Colonic mucosa (tissue), 4 donors: ENCODE measurements at places on chromosomes 16 and 17. TPM values are rescaled to one million over a fixed set of nuclear protein-coding genes. Genes with fewer than 3 reads are reported as not detected.

CCL16 gene
- total RNA-seq: not detected

- H3K27ac ChIP-seq: peak within 1 kb of the TSS; percentile 99
- H3K27me3 ChIP-seq: no peaks in the 10 kb centered on the region
- DNase-seq: peak; percentile 95
- H3K4me3 ChIP-seq: peak within 1 kb of the TSS; percentile 94
- no peaks in the 10 kb centered on the region for H3K36me3 ChIP-seq
Observed at GRCh38 chr16:75647492-75648264, at the start of the genes KARS1 and TERF2IP. KARS1 (minus strand) TSS chr16:75647665; CDS start chr16:75647639, 26 bp downstream. TERF2IP (plus strand) TSS chr16:75647773; CDS start chr16:75647883, 110 bp downstream.

DNA sequence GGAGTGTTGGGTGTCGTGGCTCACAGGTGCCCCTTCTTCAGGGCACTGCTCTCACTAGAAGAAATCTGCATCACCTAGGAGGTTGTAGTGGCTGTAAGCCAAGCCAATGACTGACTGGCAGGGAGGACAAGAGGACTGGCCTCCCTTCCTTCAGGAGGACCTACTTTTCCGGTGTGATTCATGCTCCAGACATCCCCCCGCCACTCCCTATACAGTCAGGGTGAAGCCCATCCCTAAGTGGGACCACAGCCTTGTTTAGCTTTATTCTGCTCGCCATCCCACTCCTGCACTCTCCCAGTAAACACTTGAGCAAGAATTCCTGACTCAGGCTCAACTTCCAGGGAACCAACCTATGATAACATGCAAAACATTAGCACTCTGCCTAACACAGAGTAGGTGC is 67.0 kb downstream of the PLCG2 start:
- DNase-seq: no peak
- H3K4me1 ChIP-seq: no peaks in the 10 kb centered on the region
- H3K36me3 ChIP-seq: no peaks in the 10 kb centered on the region

DNA sequence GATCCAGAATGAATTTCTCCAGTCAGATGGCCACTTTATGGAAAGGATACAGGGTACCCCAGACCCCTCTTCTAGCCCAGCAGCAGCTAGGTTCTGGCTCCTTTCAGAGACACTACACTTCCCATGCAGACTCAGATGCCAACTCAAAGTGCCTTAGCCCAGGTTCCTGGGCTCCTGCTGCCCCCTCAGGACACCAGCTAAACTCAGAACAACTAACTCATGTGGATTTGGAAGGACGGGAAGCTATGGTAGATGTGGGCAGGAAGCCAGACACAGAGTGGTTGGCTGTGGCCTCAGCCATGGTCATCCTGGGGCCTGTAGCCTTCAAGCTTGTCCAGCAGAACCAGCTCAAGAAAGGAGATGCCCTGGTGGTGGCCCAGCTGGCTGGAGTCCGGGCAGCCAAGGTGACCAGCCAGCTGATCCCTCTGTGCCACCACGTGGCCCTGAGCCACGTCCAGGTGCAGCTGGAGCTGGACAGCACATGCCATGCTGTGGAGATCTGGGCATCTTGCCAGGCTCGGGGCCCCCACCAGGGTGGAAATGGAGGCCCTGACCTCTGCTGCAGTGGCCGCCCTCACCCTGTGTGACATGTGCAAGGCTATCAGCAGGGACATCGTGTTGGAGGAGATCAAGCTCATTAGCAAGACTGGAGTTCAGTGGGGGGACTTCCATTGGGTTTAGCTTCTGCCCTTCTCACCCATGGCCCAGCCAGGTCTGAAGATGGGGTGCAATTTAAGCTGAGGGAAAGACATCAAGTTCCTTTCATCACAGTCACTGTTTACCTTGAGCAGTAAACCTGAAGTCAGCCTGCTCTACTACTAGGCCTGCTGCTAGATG is 111.8 kb downstream of the N4BP1 start:
- H3K4me3 ChIP-seq: no peak overlapping the region
- H3K36me3 ChIP-seq: no peaks in the 10 kb centered on the region
- no peaks in the 10 kb centered on the region for H3K27me3 ChIP-seq
- no peaks in the 10 kb centered on the region for H3K4me1 ChIP-seq
- DNase-seq: peak; percentile 16
- H3K27ac ChIP-seq: no peak overlapping the region

GFER gene
- 79.5 TPM for total RNA-seq

TBC1D3E gene
- not detected for total RNA-seq

DNA sequence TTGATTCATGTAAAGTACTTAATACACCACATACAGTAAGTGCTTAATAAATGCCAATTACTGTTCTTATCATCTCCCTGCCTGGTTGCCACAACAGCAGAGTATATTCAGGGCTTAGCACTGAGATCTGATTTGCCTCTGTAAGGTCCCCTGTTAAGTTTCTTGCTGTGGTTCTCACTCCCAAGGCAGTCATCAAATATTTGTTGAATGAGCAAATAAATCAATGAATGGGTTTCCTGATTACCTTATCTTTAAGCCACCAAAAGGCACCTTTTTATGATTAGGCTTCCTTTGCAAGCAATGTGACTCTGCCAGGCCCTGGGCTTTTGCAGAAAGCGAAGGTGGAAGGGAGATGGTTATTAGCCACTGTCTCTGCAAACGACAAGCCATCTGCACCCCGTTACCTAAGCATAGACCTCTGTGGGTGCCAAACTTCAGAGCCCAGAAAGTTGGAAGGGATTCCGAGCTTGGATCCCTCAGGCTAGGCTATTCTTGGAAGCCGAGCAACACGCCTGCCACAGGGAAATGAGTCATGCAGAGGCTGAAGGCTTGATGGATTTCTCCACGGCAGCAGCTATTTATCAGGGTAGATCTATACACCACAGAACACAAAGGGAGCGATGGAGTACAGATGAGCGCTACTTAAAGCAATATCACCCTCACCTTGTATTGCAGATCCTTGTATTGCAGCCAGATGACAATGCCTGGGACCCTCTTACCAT is 102.0 kb downstream of the GRIN2A start:
- no peaks in the 10 kb centered on the region for H3K27me3 ChIP-seq
- H3K4me3 ChIP-seq: no peak overlapping the region
- H3K36me3 ChIP-seq: no peaks in the 10 kb centered on the region
- H3K4me1 ChIP-seq: no peaks in the 10 kb centered on the region
- no peak for DNase-seq
- no peak overlapping the region for H3K27ac ChIP-seq

ZP2 gene
- total RNA-seq: 0.27 TPM

- H3K4me1 ChIP-seq: no peaks in the 10 kb centered on the region
- H3K36me3 ChIP-seq: no peaks in the 10 kb centered on the region
- no peaks in the 10 kb centered on the region for H3K27me3 ChIP-seq
- no peak overlapping the region for H3K27ac ChIP-seq
- no peak for DNase-seq
- no peak overlapping the region for H3K4me3 ChIP-seq
Observed at GRCh38 chr16:70768203-70768580, 32.8 kb downstream of the VAC14 start.

GRCh38 chr16:58481226-58481869 is 18.6 kb upstream of the NDRG4 start:
- no peaks in the 10 kb centered on the region for H3K27me3 ChIP-seq
- no peak overlapping the region for H3K4me3 ChIP-seq
- H3K4me1 ChIP-seq: no peaks in the 10 kb centered on the region
- H3K36me3 ChIP-seq: no peaks in the 10 kb centered on the region
- no peak for DNase-seq
